Esophagus muscularis mucosa (tissue), 4 donors: ENCODE measurements at places on chromosomes 2 and 18. TPM values are rescaled to one million over a fixed set of nuclear protein-coding genes. Genes with fewer than 3 reads are reported as not detected.

The FAP gene
- 10.8 TPM for total RNA-seq

The ALK gene
- total RNA-seq = 1.3 TPM

The ARHGEF4 gene
- total RNA-seq = 51.5 TPM

The EPB41L3 gene
- 44.1 TPM for total RNA-seq

The ANTXR1 gene
- total RNA-seq = 115 TPM

The APOB gene
- 2.3 TPM for total RNA-seq

The HOXD3 gene
- total RNA-seq = 2.1 TPM

The LYG2 gene
- total RNA-seq = not detected

The MC4R gene
- 0.66 TPM for total RNA-seq

- H3K36me3 ChIP-seq = no peaks in the 10 kb centered on the region
- H3K4me1 ChIP-seq = peaks cover 56% of the 10 kb centered on the region
- no peaks in the 10 kb centered on the region for H3K27me3 ChIP-seq
- DNase-seq = no peak
- peak overlapping the region; percentile 98 for H3K27ac ChIP-seq
Measured at GRCh38 chr2:68250652-68251186, 1.6 kb downstream of the PPP3R1 start.

GRCh38 chr2:105515581-105516415 is 116.9 kb upstream of the FHL2 start:
- DNase-seq = peak; percentile 92
- no peaks in the 10 kb centered on the region for H3K27me3 ChIP-seq
- no peaks in the 10 kb centered on the region for H3K36me3 ChIP-seq
- no peak overlapping the region for H3K27ac ChIP-seq

GRCh38 chr2:25981596-25982272 is 563 bp downstream of the KIF3C start:
- no peak for DNase-seq
- H3K4me1 ChIP-seq = peaks cover 59% of the 10 kb centered on the region
- peak overlapping the region; percentile 87 for H3K4me3 ChIP-seq
- H3K36me3 ChIP-seq = no peaks in the 10 kb centered on the region

- no peaks in the 10 kb centered on the region for H3K36me3 ChIP-seq
- H3K27me3 ChIP-seq = no peaks in the 10 kb centered on the region
Measured at GRCh38 chr2:4938206-4938605, 754.0 kb upstream of the SOX11 start.

DNA sequence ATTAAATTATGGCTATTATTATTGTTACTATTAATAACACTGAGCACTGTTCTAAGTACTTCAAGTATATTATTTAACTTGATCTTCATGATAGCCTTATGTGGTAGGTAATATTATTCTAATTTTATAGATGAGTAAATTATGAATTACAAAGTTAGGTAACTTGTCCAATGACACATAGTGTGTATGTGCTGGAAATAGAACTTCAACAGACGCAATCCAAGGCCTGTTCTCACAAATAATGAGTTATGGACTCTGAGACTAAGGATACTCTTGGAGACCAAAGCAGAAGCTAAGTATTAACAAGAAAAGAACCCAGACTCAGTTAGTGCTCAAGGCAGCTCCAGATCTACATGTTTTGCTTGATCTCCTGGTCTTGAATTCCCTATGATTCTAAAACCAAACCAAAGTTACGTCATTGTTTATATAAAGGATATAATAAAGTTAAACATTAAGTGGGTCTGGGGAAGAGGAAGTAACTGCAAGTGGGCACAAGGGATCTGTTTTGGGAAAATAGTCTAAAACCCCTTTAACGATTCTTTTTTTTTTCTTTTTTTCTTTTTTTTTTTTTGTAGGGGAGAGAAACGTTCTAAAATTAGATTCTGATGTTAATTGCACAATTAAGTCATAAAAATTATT is 211.3 kb downstream of the ERBB4 start:
- H3K27me3 ChIP-seq = no peaks in the 10 kb centered on the region
- H3K27ac ChIP-seq = no peak overlapping the region
- H3K36me3 ChIP-seq = no peaks in the 10 kb centered on the region
- no peak overlapping the region for H3K4me3 ChIP-seq

GRCh38 chr2:232363784-232364615 is 14.6 kb upstream of the ALPP start:
- no peaks in the 10 kb centered on the region for H3K27me3 ChIP-seq
- H3K4me1 ChIP-seq = no peaks in the 10 kb centered on the region
- no peak overlapping the region for H3K27ac ChIP-seq
- no peaks in the 10 kb centered on the region for H3K36me3 ChIP-seq

DNA sequence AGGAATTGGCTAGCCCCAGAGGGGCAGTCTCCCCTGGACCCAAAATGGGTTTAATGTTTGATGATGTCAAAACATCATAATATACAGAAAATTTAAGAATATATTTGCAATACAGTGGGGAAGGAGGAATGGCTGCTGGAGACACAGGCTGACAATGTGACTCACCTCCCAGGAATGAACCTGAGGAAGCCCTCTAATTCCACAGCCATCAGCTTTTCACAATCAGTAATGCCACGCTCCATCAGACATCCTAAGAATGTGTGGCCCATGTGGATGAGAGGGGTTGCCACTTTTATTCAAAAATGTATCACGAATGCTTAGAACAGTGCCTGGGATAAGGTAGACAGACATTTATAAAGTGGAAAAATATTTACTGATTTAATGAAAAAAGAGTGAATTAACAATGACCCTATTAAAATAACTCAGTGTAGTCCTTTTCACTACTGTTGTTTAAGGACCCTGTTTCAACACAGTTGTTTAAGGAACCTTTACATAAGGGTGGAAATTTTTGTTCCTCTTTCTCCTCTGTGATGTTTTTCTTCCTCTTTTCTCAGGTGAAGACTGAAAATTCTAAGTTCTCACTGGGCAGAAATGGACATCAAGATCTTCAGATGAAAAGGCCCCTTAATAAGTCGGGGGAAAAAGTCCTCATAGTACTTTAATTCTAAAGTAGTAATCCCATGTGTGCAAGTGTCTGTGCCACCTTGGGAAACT is 17.5 kb upstream of the TMEM163 start:
- no peaks in the 10 kb centered on the region for H3K36me3 ChIP-seq
- H3K4me1 ChIP-seq = no peaks in the 10 kb centered on the region
- peak; percentile 26 for DNase-seq
- H3K27ac ChIP-seq = no peak overlapping the region
- no peak overlapping the region for H3K4me3 ChIP-seq

DNA sequence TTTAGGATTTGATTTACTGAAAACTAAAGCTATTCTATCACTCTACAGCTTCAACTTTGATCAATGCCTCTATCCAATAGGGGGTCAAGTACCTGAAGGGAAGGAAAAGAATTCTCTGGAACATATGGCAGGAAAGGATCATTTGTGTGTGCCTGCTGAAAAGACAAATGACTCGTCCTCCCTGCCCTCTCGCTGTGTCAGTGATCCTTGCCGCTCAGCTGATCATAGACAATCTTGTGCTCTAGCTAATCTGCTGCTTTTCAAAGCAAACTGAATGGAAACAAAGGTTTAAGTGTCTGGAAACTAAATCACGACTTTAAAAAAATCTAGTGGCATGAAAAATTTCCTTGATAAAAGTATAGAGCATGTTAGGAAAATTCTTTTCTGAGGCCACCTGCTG is 75.6 kb upstream of the CPO start:
- H3K4me3 ChIP-seq = no peak overlapping the region
- H3K27me3 ChIP-seq = no peaks in the 10 kb centered on the region
- H3K4me1 ChIP-seq = no peaks in the 10 kb centered on the region
- H3K27ac ChIP-seq = no peak overlapping the region

- H3K36me3 ChIP-seq = no peaks in the 10 kb centered on the region
- peaks cover 87% of the 10 kb centered on the region for H3K4me1 ChIP-seq
- H3K27me3 ChIP-seq = no peaks in the 10 kb centered on the region
- no peak for DNase-seq
- H3K4me3 ChIP-seq = no peak overlapping the region
- peak overlapping the region; percentile 10 for H3K27ac ChIP-seq
Measured at GRCh38 chr2:105376789-105377240, 22.0 kb downstream of the FHL2 start.

DNA sequence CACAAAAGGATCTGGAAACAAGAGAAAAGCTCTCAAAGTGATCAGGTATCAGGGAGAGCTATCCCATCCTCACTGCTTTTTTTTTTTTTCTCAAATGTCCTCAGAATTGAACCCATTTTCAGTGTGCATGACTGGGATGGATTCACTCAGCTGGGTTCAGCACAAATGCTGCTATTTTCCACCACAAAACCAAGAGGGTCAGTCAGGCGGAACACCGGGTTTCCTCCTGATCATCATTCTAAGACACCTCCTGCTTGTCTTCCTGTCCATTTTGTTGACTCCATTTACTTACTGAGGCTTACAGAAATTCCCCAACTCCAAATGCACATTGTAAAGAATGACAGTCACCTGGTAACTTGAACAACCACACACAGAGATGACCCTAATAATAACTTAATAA is 39.9 kb downstream of the CYRIA start:
- no peaks in the 10 kb centered on the region for H3K27me3 ChIP-seq
- H3K36me3 ChIP-seq = peaks cover 4% of the 10 kb centered on the region
- no peak overlapping the region for H3K4me3 ChIP-seq
- DNase-seq = no peak

GRCh38 chr18:79406708-79407107 is 11.0 kb downstream of the NFATC1 start:
- H3K4me1 ChIP-seq = peaks cover 58% of the 10 kb centered on the region
- H3K4me3 ChIP-seq = no peak overlapping the region
- peak overlapping the region; percentile 91 for H3K27ac ChIP-seq
- H3K36me3 ChIP-seq = peaks cover 14% of the 10 kb centered on the region
- H3K27me3 ChIP-seq = no peaks in the 10 kb centered on the region

- no peaks in the 10 kb centered on the region for H3K4me1 ChIP-seq
- no peak overlapping the region for H3K4me3 ChIP-seq
- H3K27me3 ChIP-seq = no peaks in the 10 kb centered on the region
- H3K27ac ChIP-seq = no peak overlapping the region
Measured at GRCh38 chr18:34039201-34039600, 185.5 kb downstream of the NOL4 start.
